Fibroblast of the conjunctiva (primary cell): ENCODE measurements at places on chromosomes 6 and 20.

- no peak for DNase-seq
These were observed 288.3 kb downstream of the NRN1 start for GRCh38 chr6:5718231-5718947.

- no peak for DNase-seq
These were observed 46.8 kb upstream of the NEDD9 start for GRCh38 chr6:11279284-11279689.

DNA sequence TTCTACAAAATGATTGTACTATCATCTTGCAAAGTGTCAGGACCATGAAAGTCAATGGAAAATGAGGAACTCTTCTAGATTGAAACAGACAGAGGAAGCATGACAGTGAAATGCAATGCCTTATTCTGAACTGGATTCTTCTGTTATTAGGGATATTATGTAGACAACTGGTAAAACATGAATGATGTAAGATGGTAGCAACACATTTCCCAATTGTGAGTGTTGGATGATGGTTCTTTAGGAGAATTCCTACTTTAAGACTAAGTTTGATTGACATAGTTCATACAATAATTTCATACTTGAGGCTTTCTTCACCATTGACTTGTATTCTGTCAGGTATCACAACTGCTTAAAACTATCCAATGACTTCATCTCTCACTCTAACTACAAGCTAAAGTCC is 4.5 kb downstream of the UBE3D start:
- no peak for DNase-seq

- no peak for DNase-seq
These were observed 2.6 kb downstream of the TFEB start for GRCh38 chr6:41732591-41733359.

DNA sequence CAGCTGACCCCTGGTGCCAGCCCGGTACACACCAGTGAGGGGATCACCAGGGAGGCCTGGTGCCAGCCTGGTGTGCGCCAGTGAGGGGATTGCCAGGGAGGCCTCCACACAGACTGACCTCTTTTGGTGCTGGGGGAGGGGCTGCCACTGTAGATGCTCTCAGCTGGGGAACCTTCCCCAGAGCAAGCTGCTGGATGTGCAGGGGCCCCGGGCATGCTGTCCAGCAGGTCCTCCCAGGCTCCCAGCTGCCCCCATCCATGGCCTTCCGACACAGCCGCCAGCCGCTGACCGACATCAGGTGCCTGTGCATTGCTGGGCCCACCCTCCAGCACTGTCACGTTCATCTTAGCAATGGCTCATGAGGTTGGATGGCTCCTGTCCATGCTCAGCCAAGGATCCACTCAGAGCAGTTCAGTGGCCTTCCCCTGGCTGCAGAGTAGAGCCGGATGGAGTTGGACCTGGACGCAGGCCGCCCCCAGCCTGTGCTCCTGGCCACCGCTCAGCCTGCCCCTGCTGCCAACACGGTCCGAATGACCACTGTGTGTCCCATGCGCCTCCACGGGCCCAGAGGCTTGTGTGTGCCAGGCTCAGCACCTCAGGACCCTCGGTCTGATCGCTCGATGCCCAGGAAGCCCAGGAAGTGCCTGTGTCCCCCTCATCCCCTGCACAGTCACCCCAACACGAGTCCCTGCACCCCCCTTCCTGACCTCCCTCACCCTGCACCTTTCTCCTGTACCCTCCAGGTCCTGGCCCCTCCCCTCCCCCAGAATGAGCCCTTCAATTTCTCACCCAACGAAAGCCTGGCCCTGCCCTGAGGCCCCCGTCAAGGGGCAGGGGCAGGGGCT is 95.7 kb downstream of the YTHDF1 start:
- no peak for DNase-seq

GRCh38 chr6:37433657-37434271 is 743 bp downstream of the CMTR1 start:
- no peak for DNase-seq
